ENCODE measurements at places on chromosomes 2 and 18.

DNA sequence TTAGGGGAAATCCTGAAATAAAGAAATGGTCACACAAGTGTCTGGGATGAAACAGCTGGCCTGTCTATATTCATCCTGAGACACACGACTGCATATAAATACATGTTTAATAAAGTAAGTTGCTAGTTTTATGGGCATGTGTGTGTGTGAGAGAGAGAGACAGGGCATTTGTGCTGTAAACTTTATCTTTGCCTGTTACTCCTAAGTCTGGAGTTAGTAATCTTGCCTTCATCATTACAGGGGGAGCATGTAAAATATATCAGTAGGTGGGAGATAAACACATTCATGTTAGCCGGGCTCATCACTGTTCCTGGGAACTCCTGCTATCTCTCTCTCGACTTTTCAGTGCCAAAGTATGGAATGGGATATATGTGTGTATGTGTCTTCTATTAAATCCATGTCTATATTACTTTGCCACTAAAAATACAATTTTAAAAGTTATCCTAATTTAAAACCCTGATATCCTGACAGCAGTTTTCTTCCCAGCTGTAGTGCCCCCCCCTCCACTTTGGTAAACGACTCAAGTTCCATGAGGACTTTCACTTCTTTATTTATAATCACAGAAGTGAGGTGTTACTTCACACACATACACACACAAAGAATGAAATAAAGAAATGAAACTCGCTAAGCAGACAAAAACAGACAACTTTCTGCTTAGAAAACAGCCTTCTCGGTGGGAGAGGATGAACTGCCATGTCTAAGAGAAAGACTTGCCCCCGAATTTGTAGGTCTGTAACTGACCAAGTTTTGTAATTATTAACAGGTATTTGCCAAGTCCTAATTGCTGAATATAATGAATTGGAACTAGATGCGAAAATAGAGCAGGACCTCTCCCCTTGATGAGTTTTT is 947 bp downstream of the ZEB2 start:
- DNase-seq, result no peak

GRCh38 chr2:21427606-21428005 is 303.8 kb downstream of the TDRD15 start:
- no peak for DNase-seq

DNA sequence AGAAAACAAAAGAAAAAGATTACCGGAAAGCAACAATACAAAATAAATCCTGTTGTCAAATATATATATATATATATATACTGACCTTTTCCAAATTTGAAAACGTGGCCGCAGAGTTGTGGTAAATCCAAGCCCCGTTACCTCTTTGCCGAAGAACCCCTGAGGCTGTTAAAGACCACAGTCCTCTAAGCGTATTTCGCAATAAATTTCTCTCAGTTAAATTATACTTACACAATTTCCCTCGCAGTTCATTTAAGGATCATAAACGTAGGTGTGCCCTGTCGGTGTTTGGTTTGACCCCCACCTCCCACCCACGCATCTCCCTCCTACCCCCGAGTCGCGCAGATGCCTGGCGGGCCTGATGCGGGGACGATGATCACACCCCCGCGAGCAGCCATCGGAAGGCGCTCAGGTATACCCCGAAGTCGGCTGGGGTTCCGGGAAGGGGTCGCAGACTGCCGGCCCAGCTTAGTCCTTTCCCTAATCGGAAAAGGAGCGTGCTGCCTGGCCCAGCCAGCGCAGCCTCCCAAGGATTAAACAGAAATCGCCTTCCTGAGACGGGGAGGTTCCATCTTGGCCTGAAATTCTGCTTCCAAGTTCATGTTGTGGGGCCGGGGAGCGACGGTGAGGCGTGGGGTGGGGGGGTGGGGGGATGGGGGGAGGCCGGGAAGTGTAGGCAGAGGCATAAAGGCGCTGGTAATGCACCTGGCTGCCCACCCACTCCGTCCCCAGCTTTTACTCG is 2.9 kb upstream of the MEIS1 start:
- no peak for DNase-seq

- no peak for DNase-seq
Observed at GRCh38 chr2:9141091-9141667, 65.4 kb upstream of the ASAP2 start.

DNA sequence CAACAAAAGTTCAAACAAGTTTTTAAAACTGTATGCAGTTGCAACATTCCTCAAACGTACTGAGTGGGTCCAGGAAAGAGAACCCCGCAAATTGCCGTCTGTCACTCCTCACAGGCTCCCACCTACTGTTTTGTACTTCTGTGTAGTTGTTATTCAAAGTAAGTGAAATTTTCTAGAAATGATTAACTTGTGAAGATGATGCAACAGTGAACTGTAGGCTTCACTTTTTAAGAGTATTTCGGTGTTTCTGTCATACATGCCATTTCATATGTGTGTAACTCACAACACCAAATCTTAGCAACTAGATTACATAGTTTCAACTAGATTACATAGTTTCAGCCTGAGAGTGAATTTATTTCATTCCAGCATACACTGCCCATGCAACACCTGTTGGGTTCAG is 226.0 kb upstream of the TANK start:
- no peak for DNase-seq

DNA sequence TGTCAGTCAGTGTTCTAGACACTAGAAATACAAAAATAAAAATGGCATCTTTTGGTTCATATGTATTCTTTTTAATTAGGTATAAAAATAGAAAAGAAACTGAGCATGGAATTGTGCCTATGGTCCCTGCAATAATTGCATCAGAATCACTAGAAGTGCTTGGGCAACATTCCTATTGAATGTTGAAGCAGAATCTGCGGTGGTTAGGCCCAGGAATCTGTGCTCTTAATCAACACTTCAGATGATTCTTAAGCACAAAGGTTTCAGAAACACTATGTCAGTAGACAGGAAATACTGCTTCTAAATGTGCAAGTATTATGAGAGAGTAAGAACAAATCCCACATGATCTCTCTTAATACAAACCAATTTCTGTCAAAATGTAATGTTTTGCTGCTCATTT is 20.3 kb upstream of the RBBP8 start:
- DNase-seq, result no peak

DNA sequence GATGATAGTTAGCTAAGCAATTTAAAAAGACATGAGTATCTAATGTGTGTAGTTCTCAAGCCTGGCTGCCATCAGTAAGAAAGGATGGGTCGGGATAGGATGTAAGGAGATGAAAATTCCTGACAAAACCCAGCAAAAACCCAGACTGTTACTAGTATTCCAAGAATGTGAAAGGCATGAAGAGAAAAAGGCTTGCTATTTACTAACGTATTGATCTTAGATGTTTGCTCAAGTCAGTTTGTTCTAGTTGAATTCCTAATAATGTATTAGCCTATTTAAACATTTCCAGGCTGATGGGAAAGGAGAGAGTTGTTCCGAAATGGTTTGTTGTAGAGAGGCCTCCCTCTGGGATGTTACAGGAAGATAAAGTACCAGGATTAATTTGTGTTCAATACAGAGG is 88.2 kb downstream of the ZNF532 start:
- DNase-seq, result no peak

DNA sequence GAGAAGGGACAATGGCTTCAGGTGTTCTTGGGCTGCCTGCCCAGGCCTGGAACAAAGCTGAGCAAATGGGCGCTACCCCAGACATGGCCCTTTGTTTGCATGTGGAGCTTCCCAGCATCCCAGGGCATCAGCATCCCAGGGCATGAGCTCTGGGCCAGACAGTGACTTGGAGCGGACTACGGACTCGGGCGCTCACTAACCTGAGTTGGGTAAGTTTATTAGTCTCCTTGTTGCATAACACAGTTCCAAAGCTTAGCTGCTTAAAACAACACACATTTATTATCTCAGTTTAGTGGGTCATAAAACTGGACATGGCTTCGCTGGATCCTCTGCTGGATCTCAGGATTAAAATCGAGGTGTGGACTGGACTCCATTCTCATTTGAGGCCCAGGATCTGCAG is 35.8 kb downstream of the MC2R start:
- DNase-seq, result no peak

Measured in stimulated activated CD4-positive, alpha-beta T cell treated with anti-CD3 and anti-CD28 coated beads, TNF-alpha, amount 100 ng/mL, for 48 hours (primary cell).